ENCODE measurements at places on chromosomes 11 and 22. TPM values are rescaled to one million over a fixed set of nuclear protein-coding genes. Genes with fewer than 3 reads are reported as not detected.

- DNase-seq: no peak
Measured at GRCh38 chr11:92159931-92160330, 64.7 kb upstream of the FAT3 start.

- DNase-seq: no peak
Measured at GRCh38 chr11:36261094-36261493, 28.1 kb downstream of the COMMD9 start.

DNA sequence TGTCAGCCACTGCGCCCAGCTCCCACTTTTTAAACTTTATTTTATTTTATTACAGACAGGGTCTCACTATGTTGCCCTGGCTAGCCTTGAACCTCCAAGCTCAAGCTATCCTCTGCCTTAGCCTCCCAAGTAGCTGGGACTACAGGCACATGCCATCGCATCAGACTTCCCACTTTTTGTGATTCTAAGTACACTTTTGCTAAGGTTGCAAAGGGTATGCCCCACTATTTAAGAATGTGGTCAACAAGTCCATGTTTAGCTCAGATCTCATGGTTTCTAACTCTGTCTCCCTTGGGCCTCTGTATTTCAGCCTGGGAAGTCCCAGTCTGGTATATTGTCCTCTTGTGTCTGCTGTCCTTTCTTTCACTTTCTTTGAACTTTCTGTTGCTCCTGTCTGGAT is 35.3 kb downstream of the EXPH5 start:
- no peak for DNase-seq

GRCh38 chr11:130675371-130675821 is 227.0 kb downstream of the ADAMTS15 start:
- peak; percentile 34 for DNase-seq

DNA sequence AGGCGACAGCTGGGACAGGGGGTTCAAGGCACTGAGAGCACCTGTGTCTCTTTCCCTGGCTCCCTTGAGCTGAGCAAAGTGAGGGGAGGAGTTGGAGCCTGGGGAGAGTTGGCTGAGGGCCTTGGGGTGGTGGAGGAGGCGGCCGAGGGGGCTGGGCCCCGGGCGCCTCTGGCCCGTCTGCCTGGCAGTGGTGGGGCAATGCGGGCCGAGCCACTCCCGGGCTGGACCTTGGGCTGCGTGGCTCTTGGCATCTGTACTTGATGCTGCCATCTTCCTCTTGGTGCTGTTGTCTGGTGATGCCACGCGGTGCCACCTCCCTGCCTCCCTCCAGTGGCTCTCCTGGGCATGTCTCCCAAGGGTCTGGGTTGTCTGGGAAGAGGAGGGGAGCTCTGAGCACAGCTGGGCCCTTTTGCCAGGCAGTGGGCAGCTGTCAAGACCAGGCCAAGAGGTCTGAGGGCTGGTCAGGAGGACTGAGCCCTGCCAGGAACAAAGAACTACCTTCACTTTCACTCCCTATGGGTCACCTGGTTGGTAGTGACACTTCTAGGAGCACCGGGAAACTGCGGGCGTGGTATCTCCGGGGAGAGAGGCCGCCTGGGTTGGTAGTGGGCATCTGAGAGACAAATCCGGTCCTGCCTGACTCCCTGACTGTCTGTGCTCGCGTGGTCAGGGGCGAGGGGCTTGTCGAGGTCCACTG is 1.3 kb downstream of the GRIK4 start:
- DNase-seq: no peak

DNA sequence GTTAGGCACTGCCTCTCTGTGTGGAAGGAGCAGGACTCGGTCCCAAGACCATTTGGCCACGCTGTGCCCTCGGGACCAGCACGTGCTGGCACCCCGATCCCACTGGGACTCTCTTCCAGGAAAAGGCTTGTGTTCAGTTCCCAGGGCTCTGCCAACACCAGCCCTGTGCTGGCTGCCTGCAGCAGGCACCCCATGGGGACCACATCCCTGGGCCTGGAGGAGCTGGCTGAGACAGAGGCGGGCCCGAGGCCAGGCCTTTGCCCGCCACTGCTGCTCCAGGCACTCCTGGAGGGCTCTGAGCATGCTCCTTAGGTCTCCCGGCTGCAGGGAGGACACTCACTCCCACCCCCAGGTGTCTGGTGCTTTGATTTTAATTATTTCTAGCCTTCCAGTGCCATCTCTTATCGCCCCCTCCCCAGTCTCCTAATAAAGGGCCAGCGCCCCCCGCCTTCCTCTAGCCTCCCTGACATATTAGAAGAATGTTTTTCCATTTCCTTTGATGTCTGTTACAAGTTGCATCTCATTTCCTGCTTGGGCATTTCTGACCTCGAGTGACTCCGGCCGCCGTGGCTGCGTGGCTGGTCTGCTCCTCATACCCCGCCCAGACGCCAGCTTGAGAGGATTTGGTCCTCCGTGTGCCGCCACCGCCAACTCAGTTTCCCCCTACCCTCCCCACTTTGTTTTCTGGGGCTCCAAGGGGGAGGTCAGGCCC is 14.4 kb downstream of the CDKN1C start:
- peak; percentile 51 for DNase-seq

DNA sequence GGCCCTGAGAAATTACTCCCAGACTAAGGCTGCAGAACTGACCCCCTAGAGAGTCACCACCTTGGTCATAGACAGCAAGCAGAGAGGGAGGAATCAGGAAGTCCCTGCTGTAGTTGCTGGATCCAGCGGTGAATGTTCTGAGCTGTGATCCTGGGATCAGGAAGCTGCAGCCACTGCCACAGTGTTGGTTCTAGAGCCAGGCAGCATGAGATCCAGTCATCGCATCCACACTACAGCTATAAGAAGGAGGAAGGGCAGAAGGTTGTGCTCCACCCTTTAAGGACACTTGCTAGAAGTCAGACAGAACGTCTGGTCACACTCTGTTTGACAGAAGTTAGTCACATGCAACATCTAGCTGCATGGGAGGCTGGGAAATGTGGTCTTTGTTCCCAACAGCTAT is 104.7 kb upstream of the OR4B1 start:
- no peak for DNase-seq

DNA sequence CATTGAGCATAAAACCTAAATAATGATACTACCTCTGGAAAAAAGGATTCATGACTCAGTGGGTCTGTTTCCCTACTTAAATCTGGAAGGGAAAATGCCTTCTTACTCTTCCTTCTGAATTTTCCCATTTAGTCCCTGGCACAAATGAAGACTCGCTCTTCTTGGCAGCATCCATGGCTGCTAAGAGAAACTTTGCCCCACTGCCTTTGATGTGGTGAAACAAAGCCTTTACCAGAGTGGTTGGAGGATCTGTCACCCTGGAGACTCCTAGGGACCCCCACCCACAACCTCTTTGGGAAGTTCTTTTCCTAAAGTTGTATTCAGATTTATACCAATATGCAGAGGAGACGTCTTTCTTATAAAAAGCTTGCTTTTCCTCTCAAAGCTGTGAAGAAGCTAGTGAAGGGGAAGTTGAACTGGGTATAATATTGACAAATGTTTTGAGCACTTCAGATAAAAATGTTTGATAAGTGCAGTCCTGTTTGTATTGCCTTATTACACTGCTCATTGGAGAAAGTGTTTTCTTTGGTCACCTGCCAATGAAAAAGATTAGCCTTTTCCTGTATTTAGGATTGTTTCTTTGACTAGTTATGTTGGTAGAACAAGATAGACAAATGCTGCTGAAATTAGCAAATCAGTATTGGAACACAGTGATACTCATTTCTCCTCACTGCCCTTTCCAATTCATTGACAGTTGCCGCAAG is 77.3 kb downstream of the ARFGAP2 start:
- DNase-seq: peak; percentile 57

GRCh38 chr11:2275334-2276279 is 5.2 kb upstream of the ASCL2 start:
- DNase-seq: peak; percentile 8

- DNase-seq: no peak
Measured at GRCh38 chr11:36215693-36216060, 73.5 kb downstream of the COMMD9 start.

DNA sequence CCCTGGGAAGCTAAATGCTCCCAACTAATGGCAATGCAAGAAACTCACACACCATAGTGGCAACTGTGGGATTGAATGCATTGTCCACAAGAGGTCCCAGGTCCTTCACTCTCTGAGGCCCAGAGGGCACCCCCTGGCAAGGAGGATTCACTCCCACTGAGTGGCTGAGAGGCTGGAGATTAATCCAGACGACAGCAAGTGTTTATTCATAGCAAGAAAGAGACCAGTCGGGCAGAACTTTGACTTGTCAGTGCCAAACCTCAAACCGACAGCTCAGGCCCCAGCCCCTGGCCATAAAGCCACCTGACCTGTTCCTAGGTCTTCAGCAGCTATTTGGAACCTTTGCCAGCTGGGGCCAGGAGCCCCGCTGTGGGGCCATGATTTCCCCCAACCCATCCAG is 54.5 kb upstream of the MPEG1 start:
- no peak for DNase-seq

- DNase-seq: no peak
Measured at GRCh38 chr11:117525866-117526542, 198.3 kb downstream of the CEP164 start.

DNA sequence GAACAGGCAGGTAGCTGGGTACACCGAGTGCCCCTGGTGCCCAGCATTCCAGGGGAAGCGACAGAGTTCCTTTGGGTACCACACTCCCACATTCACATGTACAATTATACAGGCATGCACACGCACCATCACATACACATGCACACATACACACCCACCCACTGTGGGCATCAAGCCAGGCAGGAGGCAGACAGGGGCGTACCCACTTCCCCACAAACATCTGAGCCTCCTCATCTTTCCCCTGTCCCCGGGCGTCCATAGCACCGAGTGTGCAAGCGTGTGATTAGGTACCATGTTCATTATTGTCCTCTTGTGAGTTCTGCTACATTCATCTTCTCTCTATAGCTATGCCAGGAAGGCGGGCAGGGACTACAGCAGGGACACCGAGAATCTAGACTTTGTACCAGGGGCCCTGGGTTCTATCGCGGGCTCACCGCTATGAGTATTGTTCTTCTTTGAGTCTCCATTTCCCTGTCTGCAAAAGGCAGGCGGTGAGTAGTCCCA is 2.1 kb upstream of the CARD10 start:
- DNase-seq: no peak

DNA sequence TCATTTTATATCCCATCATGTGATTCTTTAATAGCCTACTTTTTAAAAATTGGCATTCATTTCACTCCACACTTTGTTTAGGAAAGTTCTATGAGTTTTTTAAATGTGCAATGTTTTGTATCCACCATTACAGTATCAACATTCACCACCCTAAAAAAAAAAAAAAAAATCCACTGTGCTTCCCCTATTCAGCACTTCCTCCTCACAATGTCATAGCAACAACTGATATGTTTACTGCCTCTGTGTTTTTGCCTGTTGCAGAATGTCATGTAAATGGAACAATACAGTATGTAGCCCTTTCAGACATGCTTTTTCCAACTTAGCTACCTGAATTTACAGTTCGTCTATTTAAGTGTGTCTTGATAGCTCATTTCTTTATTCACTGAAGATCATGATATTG is 754.2 kb downstream of the FAM181B start:
- DNase-seq: no peak

GRCh38 chr11:82195283-82195682 is 538.4 kb downstream of the FAM181B start:
- peak; percentile 15 for DNase-seq

- no peak for DNase-seq
Measured at GRCh38 chr11:8603696-8604077, 9.7 kb upstream of the STK33 start.

DNA sequence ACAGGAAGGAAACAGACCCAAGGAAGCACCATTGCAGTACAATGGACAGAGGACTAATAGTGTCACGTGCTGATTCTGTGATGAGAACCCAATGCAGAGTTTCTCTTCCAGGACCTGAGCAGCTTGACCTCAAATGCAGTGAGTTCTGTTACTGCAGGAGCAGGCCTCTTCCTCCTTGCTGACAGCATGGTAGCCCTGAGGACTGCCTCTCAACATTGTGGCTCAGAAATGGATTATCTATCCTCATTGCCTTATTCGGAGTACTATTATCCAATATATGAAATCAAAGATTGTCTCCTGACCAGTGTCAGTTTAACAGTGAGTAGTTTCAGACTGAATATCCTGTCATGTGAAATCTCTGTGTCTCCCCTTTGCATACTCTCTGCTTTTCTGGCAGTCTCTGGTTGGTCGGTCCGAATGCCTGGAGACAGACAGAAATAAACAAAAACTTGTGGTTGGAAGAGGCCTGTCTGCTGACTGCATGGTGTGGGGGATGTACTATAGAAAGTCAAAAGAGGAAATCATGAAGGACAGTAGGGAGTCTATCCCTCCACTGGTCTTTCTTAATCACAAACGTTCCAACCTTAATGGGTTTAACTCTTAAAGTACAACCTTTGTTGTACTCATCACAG is 6.9 kb upstream of the MS4A14 start:
- no peak for DNase-seq

DNA sequence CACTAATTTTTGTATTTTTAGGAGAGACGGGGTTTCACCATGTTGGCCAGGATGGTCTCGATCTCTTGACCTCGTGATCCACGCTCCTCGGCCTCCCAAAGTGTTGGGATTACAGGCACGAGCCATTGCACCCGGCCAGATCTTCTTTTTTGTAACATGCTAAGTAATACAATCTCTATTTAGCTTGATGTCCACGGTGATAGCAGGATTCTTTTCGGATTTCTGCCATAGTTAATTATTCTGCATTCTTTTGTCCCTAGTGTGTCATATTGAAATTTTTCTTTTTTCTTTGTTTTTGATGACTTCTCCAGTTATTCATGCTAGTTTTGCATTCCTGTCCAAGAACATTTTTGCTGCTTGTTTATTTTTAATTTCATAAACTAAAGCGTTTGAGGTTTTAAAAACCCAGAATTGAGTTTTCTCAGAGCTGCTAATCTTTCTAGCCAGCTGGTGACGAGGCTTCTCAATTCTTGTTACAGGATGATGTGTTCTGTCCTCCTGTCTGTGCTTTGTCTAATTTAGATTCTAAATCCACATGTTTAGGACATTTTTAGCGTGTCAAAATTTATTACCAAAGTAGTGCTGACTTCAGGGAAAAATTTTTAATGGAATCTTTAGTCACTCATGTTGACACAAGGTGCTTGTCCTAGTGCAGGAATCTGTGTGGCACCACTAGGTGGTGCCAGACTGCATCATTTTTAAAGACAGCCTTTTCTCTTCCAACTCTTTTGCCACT is 21.8 kb downstream of the NF2 start:
- no peak for DNase-seq

GRCh38 chr11:116404462-116404798 is 368.4 kb downstream of the BUD13 start:
- no peak for DNase-seq

- no peak for DNase-seq
Measured at GRCh38 chr11:92332986-92333385, 108.4 kb downstream of the FAT3 start.

DNA sequence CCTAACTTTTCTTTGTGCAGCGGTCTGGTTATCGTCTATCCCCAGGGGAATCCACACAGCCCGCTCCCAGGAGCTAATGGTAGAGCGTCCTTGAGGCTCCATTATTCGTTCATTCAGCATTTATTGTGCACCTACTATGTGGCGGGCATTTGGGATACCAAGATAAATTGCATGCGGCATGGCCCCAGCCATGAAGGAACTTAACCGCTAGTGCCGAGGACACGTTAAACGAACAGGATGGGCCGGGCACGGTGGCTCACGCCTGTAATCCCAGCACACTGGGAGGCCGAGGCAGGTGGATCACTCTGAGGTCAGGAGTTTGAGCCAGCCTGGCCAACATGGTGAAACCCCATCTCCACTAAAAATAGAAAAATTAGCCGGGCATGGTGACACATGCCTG is 11.2 kb downstream of the TMEM121B start:
- DNase-seq: no peak

GRCh38 chr22:50271519-50271970 is 1.4 kb upstream of the MAPK11 start:
- DNase-seq: peak; percentile 65

Gene OR6A2
- 0.21 TPM for total RNA-seq

Gene IL10RA
- total RNA-seq: 41.1 TPM

Gene RAD9A
- total RNA-seq: 35.9 TPM

Gene OR9G4
- not detected for total RNA-seq

Gene GPHA2
- total RNA-seq: not detected

Gene UBQLN3
- total RNA-seq: 1.4 TPM
